GM23248 (cell line): ENCODE measurements at places on chromosomes 12 and 14.

DNA sequence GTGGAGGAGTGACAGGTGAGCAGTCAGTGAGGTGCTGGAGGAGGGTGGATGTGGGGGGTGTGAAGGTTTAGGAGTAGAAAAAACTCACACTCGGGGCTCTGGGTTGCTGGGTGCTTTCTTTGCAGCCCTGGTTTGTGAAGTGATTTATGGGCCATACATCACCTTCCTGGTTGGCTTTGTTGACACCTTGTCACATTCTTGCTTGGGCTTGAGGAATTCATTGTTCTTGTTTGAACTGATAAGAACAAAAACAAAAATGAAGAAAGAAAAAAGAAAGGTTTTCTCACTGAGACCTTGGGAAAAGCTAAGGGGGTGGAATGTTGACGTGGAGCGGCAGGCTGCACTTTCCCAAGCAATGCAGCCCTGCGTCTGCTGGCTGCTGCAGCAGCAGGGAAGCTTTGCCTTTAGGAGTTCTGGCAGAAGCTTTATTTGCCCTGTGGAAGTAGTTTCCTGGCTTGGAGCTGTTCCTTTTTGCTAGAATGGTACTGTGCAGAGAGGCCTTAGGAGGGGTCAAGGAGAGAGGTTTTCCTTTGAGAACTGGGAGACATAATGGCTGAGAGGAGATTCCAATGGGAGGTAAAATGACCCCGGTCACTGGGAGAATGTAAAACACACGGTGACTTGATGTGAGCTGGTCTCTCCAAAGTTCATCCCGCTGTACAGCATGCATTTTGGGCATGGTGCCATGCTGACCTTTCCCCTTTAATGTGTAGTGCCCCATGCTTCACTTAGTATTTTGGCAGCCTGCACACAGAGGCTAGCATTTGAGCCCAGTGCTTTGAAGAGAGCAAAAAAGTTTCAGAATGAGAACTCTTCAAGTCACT lies 52.8 kb downstream of the HMGA2 start:
- DNase-seq, result no peak

GRCh38 chr14:89303456-89304435 lies 113.3 kb downstream of the FOXN3 start:
- DNase-seq, result peak; percentile 84

GRCh38 chr12:74021937-74022336 lies 515.7 kb upstream of the ATXN7L3B start:
- DNase-seq, result peak; percentile 28

GRCh38 chr12:116399055-116399454 lies 121.6 kb upstream of the MED13L start:
- no peak for DNase-seq

GRCh38 chr14:46404865-46405811 lies 246.4 kb downstream of the RPL10L start:
- DNase-seq, result no peak

GRCh38 chr12:56084958-56085543 lies 5.1 kb downstream of the ERBB3 start:
- peak; percentile 17 for DNase-seq

- no peak for DNase-seq
Observed at GRCh38 chr14:42353315-42353714, 746.6 kb downstream of the LRFN5 start.

DNA sequence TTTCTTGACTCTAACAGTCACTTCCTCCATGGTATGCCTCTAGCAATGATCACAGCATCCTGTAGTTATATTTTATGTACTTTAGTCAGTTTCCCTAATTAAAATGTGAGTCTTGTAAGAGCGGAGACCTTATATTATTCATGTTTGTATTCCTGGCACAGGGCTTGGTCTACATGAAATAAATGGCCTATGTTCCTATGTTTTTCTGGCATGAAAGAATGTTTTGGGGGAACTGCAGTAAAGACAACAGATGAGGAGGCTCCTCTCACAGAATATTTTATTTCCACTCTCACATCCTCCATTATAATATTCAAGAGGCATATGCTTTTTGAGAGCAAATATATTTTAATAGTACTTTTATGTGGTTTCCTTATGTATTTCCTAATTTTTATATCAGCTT lies 429.8 kb upstream of the PDE3A start:
- DNase-seq, result no peak

DNA sequence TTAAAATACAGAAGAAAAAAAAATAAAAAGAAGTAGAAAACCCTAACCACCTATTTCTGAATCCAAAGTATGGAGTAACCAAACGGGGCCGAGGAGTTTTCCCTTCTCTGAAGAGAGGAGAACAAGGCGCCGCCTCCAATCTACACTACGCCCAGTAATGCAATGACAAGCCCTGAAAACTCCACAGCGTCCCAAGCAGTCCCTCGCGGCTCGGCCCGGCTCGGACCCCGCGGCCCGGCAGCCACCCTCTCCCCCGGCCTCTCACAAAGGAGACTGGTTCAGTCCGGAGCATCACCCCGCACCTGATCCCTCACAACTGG lies 371 bp downstream of the CHD8 start:
- peak; percentile 81 for DNase-seq

DNA sequence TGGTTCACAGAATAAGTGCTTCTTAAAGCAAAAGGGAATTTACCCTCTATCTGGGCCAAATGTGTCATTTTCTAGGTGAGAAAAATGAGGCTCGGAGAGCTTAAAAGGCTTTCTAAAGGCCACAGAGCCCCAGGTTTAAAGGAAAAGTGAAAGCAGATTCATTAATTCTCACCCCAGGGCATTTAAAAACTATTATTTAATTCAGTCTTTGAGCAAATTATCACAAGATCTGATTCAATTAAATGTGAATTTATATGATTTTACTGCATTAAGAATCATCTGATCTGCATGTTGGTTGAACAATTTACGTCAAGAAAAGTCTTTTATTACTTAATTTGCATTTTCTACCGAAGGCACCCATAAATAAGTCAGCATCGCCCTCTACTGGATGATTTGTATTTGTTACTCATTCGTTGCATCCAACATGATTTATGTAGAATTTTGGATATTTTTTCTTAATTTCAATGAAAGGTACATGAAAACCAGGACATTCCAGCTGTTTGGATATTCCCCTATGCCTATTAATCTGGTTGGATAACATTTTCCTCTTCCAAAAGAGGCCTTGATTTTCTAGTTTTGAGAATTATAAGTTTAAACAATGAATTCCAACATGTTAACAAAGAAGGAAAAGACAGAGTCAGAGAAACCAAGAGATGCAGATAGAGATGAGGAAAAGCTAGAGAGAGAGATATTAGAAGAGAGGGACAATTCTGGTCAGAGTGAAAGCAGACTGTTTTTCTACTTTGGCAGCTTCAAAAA lies 19.1 kb upstream of the DHRS7 start:
- DNase-seq, result peak; percentile 81

GRCh38 chr12:104510145-104510872 lies 53.6 kb downstream of the CHST11 start:
- DNase-seq, result no peak

DNA sequence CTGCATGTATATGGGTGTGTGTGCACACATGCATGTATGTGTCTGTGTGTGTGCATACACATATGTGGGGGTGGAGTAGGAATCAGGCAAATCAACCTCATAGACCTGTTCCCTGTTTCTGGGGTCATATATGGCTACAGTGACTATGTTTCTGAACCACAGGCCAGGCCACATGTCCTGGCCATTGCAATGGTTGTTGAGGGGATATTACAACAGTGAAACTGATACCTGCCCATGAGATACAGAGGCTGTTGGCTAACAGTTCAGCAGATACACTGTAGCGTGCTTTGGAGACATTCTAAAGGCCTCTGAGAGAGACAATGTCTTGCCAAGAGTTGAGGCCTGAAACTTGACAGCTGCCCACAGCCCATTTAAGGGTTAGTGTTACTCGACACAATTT lies 47.3 kb upstream of the FOS start:
- no peak for DNase-seq

- DNase-seq, result peak; percentile 90
Observed at GRCh38 chr12:47164724-47165439, 85.1 kb upstream of the AMIGO2 start.

DNA sequence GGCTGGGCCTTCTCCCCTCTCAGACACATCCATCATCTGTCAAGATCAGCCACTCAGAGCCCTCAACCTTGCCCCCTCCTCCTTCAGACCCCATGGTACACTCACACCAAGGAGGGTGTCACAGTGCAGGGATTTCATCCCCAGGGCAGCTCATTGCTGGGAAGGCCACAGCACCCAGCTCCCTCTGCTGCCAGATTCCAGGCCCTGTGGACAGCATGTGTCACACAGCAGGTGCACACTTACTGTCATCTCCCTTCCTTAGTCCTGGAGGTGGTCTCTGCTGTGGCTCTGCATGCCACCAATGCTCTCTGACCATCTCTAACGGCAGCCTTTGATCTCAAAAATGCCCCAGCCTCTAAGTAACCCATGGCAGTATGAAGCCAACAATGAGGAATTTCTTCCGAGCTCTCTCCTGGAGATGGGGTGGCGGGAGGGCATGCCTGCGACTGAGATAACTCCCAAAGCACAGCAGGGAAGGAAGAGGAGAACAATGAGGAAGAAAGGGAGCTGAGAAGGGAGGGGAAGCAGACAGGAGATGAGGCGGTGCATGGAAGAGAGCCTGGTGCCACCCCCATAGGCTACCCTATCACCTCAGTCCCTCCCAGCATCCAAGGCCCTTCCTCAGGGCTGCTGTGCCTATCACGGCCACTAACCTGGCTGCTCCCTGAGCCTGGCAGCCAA lies 101.0 kb downstream of the SINHCAF start:
- no peak for DNase-seq

DNA sequence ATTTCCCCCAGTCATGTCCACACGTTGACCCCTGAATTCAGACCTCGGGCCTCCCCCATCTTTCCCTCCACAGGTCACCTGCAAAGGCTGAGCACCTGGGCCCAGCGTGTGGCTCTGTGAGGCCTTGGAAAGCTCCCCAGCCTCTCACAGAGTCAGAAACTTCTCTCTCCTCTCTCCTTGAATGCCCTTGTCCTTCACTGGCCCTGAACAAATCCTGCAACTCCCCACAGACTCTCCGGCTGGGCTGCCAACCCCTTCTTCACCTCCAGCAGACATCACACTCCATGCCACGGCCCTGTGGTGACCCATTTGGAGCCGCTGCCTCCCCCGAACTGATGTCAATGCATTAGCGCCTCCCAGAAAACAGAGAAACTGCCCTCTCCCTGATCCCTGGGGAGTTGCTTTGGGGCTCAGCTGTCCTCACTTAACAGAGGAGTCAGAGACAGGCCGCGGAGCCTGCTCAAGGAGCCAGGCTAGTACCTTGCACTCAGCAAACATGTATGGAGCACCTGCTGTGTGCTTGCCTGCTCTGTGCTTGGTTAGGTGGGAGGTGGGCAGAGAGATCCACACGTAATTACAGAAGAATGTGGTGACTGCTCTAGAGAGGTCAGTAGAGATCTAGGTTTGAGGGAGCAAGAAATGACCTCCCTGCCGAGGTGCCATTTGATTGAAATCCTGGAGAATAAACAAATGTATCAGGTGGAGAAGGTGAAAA lies 99.2 kb upstream of the PWP1 start:
- no peak for DNase-seq

GRCh38 chr12:27922531-27923139 lies 49.9 kb downstream of the PTHLH start:
- peak; percentile 84 for DNase-seq

GRCh38 chr12:115998119-115998633 lies 279.3 kb downstream of the MED13L start:
- peak; percentile 78 for DNase-seq

GRCh38 chr14:74856366-74856765 lies 19.6 kb downstream of the PROX2 start:
- DNase-seq, result no peak

DNA sequence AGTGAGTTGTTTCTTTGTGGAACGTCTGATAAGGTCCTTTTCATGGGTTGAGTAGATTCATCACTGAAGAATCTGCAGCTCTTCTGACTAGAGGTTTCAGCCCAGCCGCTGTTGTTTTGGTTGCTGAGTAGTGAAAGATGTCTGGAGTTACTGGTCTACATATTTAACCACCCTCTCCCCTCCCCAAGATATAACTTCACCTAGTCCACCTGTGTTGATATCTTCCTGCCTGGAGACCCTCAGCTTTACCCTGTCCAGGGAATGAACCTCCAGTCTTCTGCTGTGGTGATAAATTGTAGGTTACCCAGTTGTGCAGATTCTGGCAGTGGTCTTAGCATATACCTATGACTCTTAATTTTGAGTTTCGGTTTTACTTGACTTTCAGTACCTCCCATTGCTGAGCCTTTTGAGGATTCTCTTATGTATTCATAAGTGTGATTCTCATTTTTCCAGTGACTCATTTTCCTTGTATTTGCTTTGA lies 62.9 kb downstream of the CCDC91 start:
- peak; percentile 53 for DNase-seq

- DNase-seq, result peak; percentile 69
Observed at GRCh38 chr12:77031745-77032144, 33.6 kb downstream of the E2F7 start.

DNA sequence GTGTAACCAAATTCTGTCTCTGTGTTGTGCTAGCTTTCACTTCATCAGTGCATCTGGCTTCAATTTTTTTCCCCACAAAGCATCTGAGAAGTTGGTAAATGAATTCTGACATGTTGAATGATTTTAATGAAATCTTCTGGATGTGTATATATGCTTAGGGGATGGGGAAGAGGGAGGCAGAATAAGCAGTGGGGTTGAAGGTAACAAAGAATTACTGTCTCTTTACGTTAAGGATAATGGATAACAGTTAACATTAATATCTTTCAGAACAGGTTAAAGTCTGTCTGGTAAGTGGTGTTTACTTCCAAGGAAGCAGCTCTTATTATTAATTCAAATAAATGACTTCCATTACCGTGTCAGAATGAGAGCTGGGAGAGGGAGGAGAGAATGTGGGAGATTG lies 261.7 kb downstream of the ERC1 start:
- DNase-seq, result no peak

- no peak for DNase-seq
Observed at GRCh38 chr12:111327474-111327873, 41.4 kb downstream of the PHETA1 start.

DNA sequence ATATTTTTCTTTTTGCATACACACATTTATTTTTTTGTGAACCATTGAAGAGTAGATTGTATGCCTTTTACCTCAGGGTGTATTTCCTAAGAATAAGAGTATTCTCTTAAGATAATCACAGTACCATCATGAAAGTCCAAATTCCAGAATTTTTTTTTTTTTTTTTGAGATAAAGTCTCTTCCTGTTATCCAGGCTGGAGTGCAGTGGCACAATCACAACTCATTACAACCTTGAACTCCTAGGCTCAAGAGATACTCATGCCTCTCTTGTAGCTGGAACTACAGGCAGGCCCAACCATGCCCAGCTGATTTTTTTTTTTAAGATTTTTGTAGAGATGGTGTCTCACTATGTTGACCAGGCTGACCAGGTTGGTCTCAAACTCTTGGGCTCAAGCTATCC lies 10.9 kb downstream of the FRS2 start:
- no peak for DNase-seq

DNA sequence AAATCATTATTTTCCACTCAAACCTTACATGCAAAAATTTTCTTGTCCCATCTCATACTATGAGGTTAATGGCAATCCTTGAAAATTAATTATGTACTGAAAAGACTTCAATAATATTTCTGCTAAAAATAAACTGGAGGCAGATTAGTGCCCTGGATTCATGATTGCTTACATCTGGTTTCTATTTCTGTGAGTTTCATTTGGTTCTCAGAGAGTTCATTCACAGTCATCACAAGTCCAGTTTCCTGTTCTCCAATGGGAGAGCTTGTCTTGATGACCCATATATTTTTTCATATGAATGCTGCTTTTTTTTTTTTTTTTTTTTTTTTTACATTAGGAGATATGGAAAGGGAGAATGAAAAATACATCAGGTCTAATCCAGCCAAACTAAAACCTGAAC lies 6.6 kb upstream of the PTHLH start:
- peak; percentile 63 for DNase-seq
